Transverse colon (tissue), 4 donors: ENCODE measurements at places on chromosomes 12 and 14. TPM values are rescaled to one million over a fixed set of nuclear protein-coding genes. Genes with fewer than 3 reads are reported as not detected.

SUOX gene
- 30.1 TPM for total RNA-seq

IL22 gene
- total RNA-seq, result not detected

PLEK2 gene
- total RNA-seq, result 61.1 TPM

BDKRB2 gene
- total RNA-seq, result 2.6 TPM

KRT73 gene
- not detected for total RNA-seq

- no peaks in the 10 kb centered on the region for H3K27me3 ChIP-seq
- H3K36me3 ChIP-seq, result no peaks in the 10 kb centered on the region
- H3K27ac ChIP-seq, result no peak overlapping the region
- no peak for DNase-seq
- peaks cover 6% of the 10 kb centered on the region for H3K4me1 ChIP-seq
Measured at GRCh38 chr12:15886372-15887042, 4.3 kb downstream of the STRAP start.

GRCh38 chr12:6925239-6925539 lies 2.6 kb upstream of the ATN1 start:
- no peak for DNase-seq
- H3K4me1 ChIP-seq, result peaks cover 51% of the 10 kb centered on the region
- no peaks in the 10 kb centered on the region for H3K36me3 ChIP-seq
- H3K4me3 ChIP-seq, result no peak overlapping the region
- H3K27me3 ChIP-seq, result no peaks in the 10 kb centered on the region
- peak overlapping the region; percentile 98 for H3K27ac ChIP-seq

GRCh38 chr12:109239179-109239578 lies 69.9 kb downstream of the FOXN4 start:
- H3K27ac ChIP-seq, result no peak overlapping the region
- no peak for DNase-seq
- no peaks in the 10 kb centered on the region for H3K27me3 ChIP-seq

GRCh38 chr12:59874781-59875180 lies 279.0 kb downstream of the SLC16A7 start:
- no peak overlapping the region for H3K4me3 ChIP-seq
- no peaks in the 10 kb centered on the region for H3K4me1 ChIP-seq
- H3K36me3 ChIP-seq, result no peaks in the 10 kb centered on the region
- no peaks in the 10 kb centered on the region for H3K27me3 ChIP-seq

DNA sequence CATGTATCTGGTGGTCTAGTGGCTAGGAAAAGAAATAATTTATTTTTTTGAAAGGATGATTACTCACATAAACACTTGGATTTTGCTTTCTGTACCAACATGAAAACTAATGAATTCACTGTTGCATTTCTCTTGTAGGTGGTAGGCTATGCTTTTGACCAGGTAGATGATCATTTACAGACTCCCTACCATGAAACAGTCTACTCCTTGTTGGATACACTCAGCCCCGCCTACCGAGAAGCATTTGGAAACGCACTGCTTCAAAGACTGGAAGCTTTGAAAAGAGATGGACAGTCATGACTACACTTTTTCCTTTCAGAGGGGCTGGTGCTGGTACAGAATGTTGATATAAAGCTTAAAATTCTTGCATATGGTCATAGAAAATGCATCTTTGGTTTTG lies 6.5 kb upstream of the AK7 start:
- H3K27me3 ChIP-seq, result no peaks in the 10 kb centered on the region
- DNase-seq, result no peak
- H3K4me1 ChIP-seq, result peaks cover under 1% of the 10 kb centered on the region
- no peak overlapping the region for H3K4me3 ChIP-seq
- no peak overlapping the region for H3K27ac ChIP-seq

GRCh38 chr12:42284157-42284556 lies 41.7 kb downstream of the ZCRB1 start:
- no peaks in the 10 kb centered on the region for H3K36me3 ChIP-seq
- no peak for DNase-seq
- no peak overlapping the region for H3K4me3 ChIP-seq
